ENCODE measurements at places on chromosomes 6 and 20.

DNA sequence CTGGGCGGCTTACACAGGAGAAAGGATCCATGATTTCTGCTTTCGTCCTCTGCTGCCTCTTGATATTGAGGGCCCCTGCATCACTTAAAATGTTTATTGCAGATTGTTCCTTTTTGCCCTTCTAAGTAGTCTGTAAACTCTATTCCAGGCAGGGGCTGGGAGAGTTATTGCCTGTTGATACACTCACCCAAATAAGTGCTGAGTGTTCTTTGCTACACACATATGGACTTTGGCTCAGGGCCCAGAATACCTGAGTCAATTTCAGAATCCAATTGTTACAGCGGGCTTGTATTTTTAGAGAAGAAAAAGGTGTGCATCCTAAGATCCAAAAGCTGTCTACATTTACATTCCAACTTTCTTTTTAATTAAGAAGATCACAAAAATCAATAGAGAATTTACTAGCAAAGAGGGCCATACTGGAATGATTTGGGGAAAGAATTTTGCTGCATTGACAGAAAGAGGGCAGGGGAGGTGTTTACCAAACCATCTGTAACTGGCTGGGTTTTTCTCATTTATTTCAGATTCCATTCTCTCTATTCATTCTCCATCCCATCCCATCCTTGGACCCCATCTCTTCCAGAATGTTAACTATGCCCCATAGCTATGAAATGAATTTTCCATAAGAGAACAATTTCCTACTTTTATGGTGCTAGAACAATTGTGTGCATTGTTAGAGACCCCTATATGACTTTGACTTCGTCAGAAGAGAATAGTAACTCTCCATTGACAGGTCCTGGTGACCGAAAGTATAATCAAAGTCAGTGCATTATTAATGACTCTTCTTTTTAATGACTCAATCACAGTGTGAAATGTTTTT, 959.9 kb upstream of the FLRT3 start:
- no peak for DNase-seq

- no peak for DNase-seq
Observed at GRCh38 chr20:22431419-22431818, 153.0 kb downstream of the FOXA2 start.

DNA sequence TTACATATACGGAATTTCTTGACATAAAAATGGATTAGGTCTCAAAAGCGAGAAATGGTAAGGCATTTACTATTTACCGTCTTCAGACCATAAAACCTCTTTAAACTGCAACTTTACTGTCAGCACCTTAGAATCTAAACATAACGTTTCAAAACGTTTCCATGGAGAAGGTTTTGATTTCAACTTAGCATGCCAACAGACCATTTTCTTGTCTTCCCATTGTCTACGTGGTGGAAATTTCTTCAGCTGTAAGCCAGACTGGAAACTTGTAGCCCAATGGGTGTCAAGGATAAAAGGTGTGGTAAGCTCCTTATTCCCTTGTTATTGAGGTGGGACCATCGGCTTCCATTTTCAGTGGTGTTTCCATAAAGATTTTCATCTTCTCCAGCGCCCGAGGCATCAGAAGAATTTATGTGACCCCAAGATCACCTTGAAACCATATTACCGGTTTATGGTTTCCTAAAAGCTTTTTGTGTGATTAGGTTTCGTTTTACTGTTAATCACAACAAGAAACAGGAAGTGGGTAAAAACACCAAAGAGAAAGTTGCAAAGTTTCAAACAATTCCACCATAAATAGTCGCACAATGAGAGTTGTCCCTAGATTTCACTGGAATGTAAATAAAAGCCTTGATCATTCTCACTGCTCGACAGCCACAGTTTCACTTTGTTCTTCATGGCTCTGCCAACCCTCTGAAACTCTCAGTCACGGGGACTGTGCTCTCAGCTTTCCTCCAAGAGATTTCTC, 63.0 kb upstream of the CD2AP start:
- DNase-seq: no peak

DNA sequence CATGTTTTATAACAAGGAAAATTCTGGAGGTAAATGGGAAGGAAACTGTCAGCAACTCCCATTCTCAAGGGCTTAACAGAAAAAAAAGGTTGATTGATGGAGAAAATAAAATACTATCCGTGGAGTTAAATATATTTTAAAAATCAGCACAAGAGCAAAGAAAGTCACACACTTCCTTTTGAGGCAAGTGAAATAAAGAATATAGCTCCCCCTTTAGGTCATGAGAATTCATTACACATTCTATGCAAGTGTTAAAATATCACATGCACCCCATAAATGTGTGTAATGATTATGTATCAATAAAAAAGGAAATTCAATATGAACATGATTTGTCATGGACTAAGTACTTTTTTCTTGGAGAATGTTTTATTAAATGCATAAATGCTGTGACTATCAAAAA, 349.2 kb downstream of the TPBG start:
- no peak for DNase-seq

- no peak for DNase-seq
Observed at GRCh38 chr6:36615018-36615761, 21.0 kb downstream of the SRSF3 start.

- DNase-seq: no peak
Observed at GRCh38 chr6:117233145-117233544, 32.2 kb upstream of the VGLL2 start.

- no peak for DNase-seq
Observed at GRCh38 chr6:11263291-11263775, 30.9 kb upstream of the NEDD9 start.

- DNase-seq: no peak
Observed at GRCh38 chr6:114061116-114061515, 90.2 kb upstream of the HDAC2 start.

GRCh38 chr6:52157301-52157941, 28.8 kb upstream of the IL17A start:
- DNase-seq: no peak

DNA sequence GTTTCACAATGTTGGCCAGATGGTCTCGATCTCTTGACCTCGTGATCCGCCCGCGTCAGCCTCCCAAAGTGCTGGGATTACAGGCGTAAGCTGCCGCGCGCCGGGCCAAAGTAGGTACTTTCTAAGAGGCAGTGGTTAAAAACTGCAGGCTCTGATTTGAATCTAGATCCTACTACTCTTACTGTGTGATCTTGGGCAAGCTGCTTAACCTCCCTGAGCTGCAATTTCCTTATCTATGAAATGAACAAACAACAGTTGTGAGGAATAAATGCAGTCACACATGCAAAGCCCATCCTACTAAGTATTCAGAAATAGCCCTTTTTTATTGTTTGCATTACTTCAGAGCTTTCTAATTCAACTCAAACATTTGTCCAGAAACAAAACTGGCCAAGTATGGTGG, 2.9 kb downstream of the FAXC start:
- DNase-seq: no peak

DNA sequence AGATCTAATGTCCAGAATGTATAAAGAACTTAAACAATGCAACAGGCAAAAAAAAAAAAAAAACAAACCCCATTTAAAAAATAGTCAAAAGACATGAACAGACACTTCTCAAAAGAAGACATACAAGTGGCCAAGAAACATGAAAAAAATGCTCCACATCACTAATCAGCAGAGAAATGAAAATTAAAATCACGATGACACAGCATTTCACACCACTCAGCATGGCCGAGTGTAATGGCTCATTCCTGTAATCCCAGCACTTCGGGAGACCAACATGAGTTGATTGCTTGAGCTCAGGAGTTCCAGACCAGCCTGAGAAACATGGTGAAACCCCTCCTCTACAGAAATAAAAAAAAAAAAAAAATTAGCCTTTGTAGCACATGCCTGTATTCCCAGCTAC, 701.4 kb upstream of the NRSN1 start:
- DNase-seq: no peak

DNA sequence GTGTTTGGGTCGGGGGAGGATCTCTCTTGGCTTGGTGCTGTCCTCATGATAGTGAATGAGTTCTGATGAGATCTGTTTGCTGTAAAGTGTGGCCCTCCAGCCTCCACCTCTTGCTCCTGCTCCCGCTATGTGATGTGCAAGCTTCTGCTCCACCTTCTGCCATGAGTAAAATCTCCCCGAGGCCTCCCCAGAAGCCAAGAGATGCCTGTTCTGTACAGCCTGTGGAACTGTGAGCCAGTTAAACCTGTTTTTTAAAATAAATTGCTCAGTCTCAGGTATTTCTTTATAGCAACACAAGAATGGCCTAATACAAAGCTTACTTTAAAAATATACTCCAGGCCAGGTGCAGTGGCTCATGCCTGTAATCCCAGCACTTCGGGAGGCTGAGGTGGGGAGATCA, 11.3 kb upstream of the CCNC start:
- DNase-seq: no peak

GRCh38 chr6:67952948-67953347, 682.1 kb upstream of the ADGRB3 start:
- no peak for DNase-seq

GRCh38 chr6:67541586-67541985, 1093.5 kb upstream of the ADGRB3 start:
- no peak for DNase-seq

DNA sequence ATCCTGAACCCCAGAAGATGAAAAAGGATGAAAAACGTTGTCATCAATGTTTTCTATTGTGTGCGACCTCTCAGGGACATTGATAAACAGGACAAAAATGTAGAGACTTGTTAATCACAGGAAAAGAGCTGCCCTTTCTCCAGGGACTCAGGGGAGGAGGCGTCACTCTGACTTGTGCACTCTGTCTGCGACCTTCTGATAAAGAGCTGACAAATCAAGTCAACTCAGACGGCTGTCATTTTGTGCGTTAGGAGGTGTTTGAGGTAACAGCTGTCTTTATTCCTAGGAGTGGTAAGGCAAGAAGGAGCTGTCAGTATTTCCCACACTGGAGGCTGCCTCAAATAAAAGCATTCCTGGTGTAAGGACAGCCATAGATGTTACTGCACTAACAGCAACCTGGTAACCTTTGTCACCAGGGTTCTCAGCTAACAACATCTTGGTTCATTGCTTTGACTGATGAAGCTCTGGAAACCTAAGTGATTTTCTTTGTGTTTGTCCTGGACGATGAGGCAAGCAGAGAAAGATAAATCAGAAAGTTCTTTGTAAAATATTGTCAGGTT, 38.6 kb upstream of the NXT1 start:
- DNase-seq: no peak

All from stimulated activated CD8-positive, alpha-beta memory T cell treated with anti-CD3 and anti-CD28 coated beads, Interleukin-2, amount 100 ng/mL, for 1 hour (primary cell).